Astrocyte of the hippocampus (primary cell): ENCODE measurements at places on chromosomes 6 and 20.

DNA sequence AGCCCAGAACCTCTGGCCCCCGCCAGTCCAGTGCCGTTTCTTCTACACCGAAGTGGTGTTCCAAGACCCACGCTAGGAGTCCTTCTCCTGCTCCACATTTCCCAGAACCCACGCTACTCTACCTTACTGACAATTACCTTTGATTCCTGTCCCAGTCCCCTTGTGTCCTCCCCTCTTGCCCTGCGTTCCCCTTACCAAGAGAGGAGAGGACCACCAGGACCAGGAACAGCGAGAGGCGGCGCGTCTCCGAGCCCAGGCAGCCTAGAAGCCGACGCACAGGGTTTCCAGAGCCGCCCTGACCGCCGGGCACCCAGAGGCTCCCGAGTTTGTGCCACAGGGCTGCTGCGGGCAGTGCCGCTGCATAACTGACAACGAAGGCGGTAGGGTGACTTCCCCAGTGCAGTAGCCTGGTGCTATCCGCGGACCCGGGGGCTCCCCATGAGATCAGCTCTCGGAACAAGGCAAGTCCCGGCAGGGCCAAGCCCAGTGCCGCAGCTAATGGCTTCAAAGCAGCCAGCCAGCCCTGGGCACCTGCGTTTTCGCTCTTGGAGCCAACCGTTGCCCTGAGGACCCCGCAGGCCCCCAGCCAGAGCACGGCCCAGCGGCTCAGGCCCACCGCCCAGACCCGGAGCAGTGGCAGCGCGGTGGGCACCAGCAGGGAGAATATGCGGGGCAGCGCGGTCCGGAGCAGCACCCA, 512 bp downstream of the TAP1 start:
- DNase-seq, result peak; percentile 74

- DNase-seq, result no peak
These were observed 803 bp upstream of the SRXN1 start for GRCh38 chr20:653590-654416.

- no peak for DNase-seq
These were observed 686.6 kb upstream of the GJE1 start for GRCh38 chr6:141445928-141446628.

DNA sequence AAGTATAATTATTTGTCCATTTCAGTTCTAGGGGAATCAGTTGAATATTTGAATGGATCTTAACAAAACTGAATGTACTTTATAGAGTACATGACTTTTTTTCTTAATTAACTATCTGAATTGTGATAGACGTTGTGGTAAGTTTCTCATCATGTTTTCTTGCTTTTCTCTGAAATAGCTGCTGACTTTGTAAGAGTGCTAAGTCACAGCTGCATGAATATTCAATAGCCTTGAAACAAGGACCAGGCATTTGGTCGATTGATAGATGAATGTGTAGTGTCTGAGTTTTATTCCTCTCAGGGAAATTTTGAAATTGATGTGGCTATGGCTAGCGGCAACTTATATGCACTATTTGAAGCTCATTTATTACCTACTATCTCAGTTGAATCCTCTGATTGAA, 56.0 kb downstream of the ADGRB3 start:
- DNase-seq, result no peak

GRCh38 chr6:69663215-69663614, 133.6 kb downstream of the LMBRD1 start:
- no peak for DNase-seq

DNA sequence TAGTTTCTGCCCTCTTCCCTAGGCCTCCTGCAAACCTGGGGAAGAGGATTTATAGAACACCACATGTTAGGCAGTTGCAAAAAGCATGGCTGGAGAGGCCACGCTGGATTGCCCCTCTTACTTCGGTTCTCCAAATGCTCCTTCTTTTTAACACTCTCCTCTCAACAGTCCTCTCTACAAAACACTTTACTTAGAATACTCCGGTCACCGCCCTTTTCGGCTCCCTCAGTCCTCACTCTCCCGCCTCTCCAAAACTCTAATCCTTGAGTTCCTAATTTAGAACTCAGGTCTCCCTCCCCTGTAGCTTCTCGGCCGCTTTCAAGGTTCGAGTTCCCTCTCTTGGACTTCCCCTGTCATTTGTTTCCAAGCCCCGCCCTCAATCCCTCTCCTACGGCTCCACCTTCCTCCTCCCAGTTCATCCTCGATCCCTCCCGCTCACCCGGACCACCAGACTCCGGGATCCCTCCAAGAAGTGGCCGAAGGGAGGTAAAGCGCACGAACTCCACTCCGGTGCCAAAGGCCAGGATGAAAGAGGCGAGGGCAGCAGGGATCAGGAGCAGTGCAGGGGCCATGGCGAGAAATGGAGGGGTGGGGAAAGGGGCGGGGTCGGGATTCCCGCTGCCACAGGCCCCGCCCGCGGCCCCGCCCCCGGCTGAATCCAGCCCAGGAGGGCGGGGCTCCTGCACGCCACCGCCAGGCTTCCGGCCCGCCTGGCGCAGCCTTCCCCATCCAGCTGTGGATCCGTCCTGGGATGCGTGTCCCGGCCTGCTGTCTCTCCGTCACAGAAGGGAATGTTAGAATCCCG, at the start of gene NRM:
TSS of gene NRM (minus strand) at position 582 of the 805 bp plus-strand sequence. CDS start at position 572, 10 bp downstream.
- peak; percentile 94 for DNase-seq

GRCh38 chr6:162377735-162378134, 349.8 kb downstream of the PRKN start:
- peak; percentile 69 for DNase-seq

- DNase-seq, result no peak
These were observed 25.1 kb downstream of the DLGAP4 start for GRCh38 chr20:36331209-36331608.

GRCh38 chr6:105781915-105782314, 304.2 kb upstream of the PRDM1 start:
- DNase-seq, result no peak
